ENCODE measurements at places on chromosomes 4 and X.

DNA sequence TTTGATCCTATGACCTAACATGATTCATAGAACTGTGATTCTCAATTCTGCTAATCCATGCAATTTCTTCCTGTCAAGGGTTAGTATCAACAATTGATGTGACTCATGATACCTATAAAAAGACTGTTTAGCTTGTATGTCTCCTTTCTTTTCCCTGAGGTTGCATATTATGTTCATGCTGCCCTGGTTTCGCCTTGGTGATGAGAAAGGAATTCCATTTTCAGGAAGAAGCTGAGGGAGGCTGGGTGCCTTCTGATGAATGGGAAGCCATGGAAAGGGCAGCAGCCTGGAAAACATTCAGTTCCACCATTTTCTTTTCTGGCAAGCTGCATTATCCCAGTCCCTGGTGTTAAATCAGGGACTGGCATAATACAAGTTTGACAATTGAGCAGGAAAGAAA, 976.5 kb downstream of the RPA4 start:
- DNase-seq: no peak

GRCh38 chrX:132716006-132716405, 227.2 kb upstream of the MBNL3 start:
- no peak for DNase-seq

DNA sequence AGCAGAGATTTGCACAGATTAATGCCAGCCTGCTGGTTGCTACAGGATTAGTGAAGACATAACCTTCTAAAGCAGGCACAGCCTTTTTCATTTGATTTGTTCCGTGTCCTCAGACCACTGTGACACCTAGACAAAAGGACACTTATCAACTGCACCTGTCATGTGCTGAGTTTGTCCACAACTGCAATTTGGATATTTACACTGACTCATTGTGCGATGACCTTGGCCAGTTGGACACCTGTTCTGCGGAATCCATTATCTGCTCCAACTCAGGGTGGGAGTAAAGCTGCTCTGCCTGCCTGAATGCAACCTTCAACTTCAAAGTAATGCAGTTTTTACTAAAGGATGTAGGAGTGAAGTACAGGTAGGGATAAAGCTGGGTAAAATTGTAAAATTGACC, 4.1 kb upstream of the NR0B1 start:
- DNase-seq: no peak

GRCh38 chr4:145740806-145741205, 60.9 kb downstream of the C4orf51 start:
- DNase-seq: no peak

DNA sequence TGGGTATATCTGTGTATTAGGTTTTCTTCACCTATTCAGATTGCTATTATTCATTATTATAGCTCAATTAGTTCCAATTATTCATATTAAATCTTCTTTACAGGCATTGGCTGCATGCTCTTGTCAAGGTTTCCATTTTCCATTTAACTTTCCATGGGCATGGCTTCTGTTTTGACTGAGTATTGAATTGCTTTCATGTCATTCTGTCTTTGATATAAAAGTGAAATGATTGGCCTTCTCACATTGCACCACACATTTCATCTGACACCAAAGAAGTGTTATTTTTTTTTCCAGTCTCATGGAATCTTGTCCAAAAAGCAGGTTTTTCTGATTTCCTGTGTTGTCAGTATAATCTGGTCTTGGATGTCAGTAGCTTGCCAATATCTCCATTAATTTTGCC, 1244.3 kb downstream of the RAPGEF2 start:
- no peak for DNase-seq

DNA sequence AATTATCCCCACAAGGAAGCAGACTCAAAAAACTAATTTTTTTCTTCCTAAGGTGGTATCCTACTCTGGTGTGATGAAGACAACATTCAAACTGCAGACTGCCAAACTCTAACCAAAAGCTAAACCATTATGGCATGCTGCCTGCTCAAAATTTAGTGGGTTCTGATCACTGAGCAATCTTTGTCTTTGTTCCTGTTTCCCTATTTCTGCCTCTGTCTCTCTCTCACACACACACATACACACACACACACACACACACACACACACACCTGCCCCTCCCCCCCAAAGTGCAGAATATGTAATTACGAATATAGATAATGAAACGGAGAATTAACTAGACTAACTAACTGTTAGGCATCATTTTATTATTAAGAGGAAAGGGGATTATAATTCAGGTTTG, 1278.6 kb downstream of the PCDH7 start:
- no peak for DNase-seq

- no peak for DNase-seq
Observed at GRCh38 chrX:149718757-149719156, 6.9 kb downstream of the MAGEA11 start.

DNA sequence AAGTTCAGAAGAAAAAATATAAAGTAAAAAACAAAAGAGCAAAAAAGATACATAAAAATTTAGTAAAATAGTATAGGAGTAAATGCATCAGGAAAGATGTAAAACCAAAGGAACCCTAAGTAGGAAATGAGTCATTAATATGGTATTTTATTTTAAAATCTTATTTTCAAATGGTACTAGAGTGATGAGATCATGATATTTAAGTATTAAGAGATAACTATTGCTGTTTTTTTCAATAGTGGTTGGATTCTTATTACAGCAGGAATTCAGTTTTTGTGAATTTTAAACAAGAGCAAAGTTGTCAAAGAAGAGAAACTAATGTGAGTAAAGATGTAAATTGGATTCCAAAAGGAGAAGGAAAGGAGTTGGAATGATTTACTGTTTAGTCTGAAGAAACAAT, 20.0 kb downstream of the EMCN start:
- DNase-seq: no peak

- DNase-seq: no peak
Observed at GRCh38 chr4:179748837-179749236, 2306.6 kb upstream of the AGA start.

DNA sequence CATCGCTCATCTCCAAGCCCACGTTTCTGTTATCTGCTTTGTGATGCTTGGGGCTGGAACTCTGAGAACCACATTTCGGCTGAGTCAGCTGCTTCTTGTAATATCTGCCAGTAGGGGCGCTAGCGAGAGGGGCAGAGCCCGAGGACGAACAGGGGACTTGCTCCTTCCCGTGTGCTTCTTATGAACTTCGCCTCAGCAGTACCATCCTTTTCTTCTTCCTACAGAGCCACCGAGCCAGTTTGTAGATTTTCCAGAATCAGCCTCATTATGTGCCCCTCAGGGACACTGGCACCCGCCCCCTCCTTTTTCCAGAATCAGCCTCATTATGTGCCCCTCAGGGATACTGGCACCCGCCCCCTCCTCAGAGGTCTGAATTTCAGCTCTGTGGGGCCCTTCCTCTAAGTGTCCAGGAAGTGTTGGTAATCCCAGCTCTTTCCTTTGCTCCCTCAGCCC, 441.7 kb upstream of the RASGEF1B start:
- peak; percentile 4 for DNase-seq

- no peak for DNase-seq
Observed at GRCh38 chr4:109803924-109804571, 2.2 kb upstream of the CFI start.

DNA sequence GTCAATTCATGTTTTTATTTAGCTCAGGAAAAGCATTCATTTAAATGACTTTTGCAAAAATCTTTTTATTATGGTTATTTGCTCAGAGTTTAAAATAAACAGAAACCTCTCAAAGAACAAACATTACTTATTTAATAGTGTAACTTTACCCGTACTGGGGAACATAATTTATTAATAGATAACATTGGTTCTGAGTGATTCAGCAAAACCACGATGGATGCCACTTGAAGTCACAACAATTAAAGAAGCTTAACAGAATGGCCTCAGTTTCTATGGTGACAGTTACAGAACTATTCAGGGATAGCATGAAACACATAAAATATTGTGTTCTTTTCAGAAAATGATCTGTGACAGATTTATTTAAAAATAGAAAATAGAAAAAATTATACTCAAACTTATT, 368.7 kb downstream of the CCSER1 start:
- DNase-seq: no peak

DNA sequence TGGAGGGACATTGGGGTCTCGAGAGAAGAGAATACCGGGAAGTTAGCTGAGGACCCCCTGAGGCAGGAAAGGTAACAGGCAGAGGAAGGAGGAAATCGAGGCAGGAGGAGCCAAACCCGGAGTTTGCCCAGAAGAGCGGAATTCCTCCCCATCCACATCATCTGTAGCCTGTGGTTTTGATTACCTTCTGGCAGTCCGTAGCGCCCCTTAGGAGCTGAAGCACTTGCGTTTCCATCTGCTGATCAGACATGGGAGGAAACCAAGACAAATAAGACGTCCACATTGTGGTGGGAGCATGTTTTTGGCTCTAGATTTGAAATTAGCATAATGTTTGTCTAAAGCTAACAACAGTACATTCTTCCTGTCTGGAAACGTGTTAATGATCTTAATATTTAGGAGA, 26.8 kb upstream of the HMX1 start:
- DNase-seq: no peak

DNA sequence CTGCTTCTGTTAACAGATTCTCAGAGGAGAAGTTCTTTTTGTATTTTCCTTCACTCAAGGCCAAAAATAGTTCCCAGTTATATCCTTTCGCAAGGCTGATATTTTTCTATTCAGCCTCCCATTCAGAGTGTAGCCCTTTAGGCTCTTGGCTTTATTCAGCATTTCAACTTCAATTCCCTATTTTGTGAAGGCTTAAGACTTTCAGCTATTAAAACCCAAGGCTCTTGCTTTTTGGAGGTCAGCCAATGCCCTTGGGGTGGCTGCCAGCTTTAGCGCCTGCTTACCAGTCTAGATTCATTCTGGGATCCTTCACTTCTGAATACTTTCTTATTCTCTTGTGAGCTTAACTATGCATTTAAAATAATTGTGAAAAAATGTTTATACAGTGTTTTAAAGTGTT, 57.3 kb upstream of the ADGRA3 start:
- no peak for DNase-seq

GRCh38 chrX:97637289-97637688, 753.6 kb downstream of the RPA4 start:
- no peak for DNase-seq

GRCh38 chr4:103105558-103106356, 6.1 kb upstream of the BDH2 start:
- DNase-seq: no peak

GRCh38 chr4:40238700-40239548, 42.1 kb downstream of the RHOH start:
- peak; percentile 71 for DNase-seq

DNA sequence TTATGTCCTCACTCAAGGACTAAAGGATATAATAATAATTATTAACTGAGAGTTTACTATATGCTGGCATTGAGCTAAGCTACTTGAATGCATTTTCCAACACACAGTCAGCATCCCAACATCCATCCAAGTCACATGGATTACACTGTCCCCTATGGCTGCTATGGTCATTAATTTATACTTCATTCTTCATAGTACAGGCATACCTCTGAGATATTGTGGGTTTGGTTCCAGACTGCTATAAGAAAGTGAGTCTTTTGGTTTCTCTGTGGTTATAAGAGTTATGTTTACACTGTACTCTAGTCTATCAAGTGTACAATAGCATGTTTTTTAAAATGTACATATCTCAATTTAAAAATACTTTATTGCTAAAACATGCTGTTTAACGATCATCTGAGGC, 89.2 kb downstream of the LNX1 start:
- DNase-seq: no peak

DNA sequence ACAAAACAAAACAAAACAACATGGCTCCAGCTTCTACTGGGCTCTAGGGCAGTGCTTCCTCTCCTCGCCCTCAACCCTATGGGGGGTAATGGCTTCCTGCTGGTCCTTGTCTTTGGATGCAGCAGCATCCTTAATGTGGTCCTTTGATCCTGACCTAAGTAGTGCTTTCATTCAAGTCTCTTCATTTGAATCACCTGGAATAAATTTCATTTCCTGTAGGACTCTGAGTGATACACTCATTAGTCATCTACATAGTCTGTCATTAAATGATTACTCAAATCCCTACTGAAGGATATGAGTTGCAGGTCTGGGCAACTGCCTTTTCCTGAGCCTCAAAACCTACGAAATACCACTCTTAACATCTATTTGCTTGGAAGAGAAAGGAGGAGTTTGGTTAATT, 54.5 kb downstream of the RHOH start:
- DNase-seq: no peak

DNA sequence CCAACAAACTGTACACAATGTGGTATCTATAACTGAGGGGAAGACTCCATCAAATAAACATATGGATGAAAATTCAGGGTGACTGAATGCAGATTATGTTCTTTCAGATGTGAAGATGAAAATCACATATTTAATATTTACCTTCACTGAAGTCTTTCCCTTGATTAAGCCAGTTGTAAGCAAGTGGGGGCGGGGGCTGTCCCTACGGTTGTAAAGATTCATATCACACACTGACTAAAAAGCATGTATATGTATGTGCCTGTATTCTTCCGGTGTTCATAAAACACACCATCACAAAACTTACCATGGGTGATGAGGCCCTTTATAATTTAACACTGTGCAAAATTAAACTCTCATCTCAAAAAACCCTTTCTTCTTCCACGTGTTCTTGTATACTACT, 1.3 kb downstream of the TAB3 start:
- DNase-seq: no peak

- DNase-seq: no peak
Observed at GRCh38 chrX:106035064-106035463, 3.5 kb downstream of the SERPINA7 start.

GRCh38 chr4:134201216-134202161, at the start of gene PABPC4L:
TSS of gene PABPC4L (minus strand) at chr4:134201789. CDS start at chr4:134201019, 770 bp downstream.
- DNase-seq: no peak

DNA sequence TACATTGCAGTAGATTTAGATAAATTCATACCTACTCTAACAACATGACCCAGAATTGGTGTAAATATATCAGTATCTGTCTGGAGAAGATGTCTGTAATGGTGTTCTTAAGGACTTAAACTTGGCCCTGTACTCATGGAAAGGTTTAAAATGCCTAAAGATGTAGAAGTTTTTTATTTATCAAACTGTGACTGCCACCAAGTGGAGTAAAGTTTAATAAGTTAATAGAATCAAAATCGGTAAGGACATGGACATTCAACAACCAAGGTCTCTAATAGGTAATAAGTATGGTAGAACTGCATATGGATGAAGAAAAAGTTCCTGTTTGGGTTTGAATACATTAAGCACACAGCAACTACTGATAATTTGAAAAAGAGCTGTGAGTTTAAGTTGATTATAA, 474.0 kb upstream of the NDST3 start:
- DNase-seq: no peak

DNA sequence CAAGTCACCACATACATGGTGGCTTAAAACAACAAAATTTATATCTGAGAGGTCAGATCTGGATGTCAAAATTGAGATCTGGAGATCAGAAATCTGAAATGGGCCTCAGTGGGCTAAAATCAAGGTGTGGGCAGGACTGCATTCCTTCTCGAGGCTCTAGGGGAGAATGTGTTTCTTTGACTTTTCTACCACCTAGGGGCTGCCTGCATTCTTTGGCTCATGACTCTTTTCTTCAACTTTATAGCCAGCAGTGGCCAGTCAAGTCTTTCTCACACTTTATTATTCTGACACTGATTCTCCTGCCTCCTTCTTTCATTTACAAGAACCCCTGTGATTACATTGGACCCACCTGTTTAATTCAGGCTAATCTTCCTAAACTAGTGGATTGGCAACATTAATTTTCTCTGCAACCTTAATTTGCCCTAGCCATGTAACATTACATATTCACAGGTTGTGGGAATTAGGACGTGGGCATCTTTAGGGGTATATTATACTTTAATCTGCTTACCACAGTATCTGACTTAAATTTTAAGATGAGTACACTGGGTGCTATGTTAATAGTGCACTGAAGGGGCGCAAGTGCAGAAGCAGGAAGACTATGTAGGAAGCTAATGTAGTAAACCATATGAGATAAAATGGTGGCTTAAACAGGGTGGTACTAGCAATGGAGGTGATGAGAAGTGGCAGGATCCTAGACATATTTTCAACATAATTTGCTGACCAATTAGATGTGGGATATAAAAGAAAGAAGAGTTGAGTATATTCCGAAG, 188.0 kb downstream of the SLC4A4 start:
- DNase-seq: no peak
